Effector memory CD4-positive, alpha-beta T cell (primary cell): ENCODE measurements at places on chromosomes 1 and 21.

GRCh38 chr1:201859424-201859823, 29.3 kb upstream of the SHISA4 start:
- H3K4me3 ChIP-seq = no peak overlapping the region
- DNase-seq = no peak
- peaks cover 65% of the 10 kb centered on the region for H3K36me3 ChIP-seq
- H3K27me3 ChIP-seq = no peaks in the 10 kb centered on the region
- no peaks in the 10 kb centered on the region for H3K4me1 ChIP-seq
- no peak overlapping the region for H3K27ac ChIP-seq

GRCh38 chr1:161935264-161935663, 88.4 kb downstream of the OLFML2B start:
- H3K4me1 ChIP-seq = peaks cover 26% of the 10 kb centered on the region
- H3K27ac ChIP-seq = no peak overlapping the region

- H3K27me3 ChIP-seq = no peaks in the 10 kb centered on the region
- H3K4me1 ChIP-seq = no peaks in the 10 kb centered on the region
- no peak for DNase-seq
- no peaks in the 10 kb centered on the region for H3K36me3 ChIP-seq
- no peak overlapping the region for H3K27ac ChIP-seq
Measured at GRCh38 chr21:41967708-41968107, 13.9 kb upstream of the C2CD2 start.

- no peaks in the 10 kb centered on the region for H3K27me3 ChIP-seq
- H3K27ac ChIP-seq = no peak overlapping the region
- no peak for DNase-seq
- no peaks in the 10 kb centered on the region for H3K4me1 ChIP-seq
Measured at GRCh38 chr1:186421446-186421845, 39.5 kb downstream of the PDC start.

GRCh38 chr1:116556289-116557006, 14.4 kb downstream of the CD58 start:
- peaks cover 8% of the 10 kb centered on the region for H3K4me1 ChIP-seq
- H3K27me3 ChIP-seq = no peaks in the 10 kb centered on the region
- no peaks in the 10 kb centered on the region for H3K36me3 ChIP-seq
- H3K27ac ChIP-seq = peak overlapping the region; percentile 52
- H3K4me3 ChIP-seq = no peak overlapping the region
- peak; percentile 73 for DNase-seq

DNA sequence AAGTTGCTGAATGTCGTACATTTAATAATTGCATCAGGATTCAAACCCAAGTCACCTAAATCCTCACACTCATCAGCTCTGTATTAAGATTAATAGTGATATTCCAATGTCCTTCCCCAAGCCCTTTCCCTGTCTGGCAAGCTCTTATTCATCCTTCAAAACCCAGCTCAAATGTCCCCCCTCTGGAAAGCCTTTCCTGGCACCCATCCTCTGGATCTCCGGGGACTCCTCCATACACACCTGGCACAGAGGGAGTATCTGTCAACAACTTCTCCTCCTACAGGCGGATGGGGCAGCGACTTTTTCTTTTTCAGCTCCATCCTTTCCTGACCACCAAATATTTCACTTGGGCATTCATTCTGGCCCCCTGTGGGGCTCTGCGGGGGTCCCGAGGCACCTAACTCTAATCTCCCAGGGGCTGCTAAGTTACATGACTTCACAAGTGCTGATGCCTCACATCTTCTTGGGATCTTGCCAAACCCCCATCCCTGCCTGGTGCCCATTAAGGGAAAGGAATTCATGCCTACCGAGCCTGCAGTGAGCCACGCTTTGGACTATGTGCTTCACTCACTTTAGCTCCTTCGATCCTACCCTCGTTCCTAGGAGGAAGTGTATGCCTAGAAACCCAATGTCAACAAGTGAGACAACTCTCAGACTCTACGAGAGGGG, 15.2 kb downstream of the TINAGL1 start:
- H3K27me3 ChIP-seq = no peaks in the 10 kb centered on the region
- no peak overlapping the region for H3K4me3 ChIP-seq
- no peaks in the 10 kb centered on the region for H3K4me1 ChIP-seq
- no peak overlapping the region for H3K27ac ChIP-seq
- no peaks in the 10 kb centered on the region for H3K36me3 ChIP-seq

DNA sequence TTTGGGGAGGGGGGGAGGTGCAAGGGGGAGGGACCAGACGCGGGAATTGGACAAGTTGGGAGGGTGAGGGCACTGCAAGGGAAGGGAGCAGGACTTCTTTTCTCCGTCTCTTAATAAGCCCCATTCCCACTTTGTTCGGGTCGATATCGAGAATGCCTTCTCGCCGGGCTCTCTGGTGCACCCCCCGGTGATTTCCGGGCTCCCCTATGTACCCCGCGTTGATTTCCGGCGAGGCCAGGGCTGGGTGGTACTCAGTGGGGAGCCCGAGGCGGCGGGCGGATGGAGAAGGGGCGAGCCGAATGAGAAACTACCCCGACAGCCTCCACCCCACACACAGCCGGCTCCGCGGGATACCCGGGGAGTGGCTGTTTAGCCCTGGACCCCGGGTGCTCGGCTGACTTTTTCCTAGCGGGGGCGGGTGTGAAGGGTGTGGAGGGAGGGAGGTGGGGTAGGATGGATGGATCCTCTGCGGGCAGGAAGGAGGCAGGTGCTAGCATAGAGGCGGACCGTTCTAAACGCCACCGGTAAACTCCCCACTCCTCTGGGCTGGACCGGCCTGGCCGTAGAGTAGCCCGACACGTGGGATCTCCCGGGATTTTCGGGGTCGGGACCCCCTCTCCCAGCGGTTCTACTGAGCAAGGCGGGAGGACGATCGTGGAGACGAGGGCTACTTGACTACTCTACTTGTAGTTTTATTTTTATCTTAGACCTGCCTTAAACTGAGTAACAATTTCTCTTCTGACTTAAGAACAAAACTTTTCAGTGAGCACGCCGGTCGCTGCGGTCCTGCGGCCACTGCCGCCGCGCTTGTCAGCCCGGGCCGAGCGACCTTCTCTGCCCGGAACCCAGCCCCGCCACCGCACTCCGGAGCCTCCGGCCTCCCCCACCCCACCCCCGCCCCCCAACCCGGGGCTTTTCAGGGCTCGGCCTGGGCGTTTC, 1.0 kb downstream of the RNF220 start:
- peaks cover 37% of the 10 kb centered on the region for H3K4me1 ChIP-seq
- peaks cover 67% of the 10 kb centered on the region for H3K27me3 ChIP-seq
- no peak overlapping the region for H3K27ac ChIP-seq
- peak overlapping the region; percentile 58 for H3K4me3 ChIP-seq
- DNase-seq = no peak
- H3K36me3 ChIP-seq = no peaks in the 10 kb centered on the region

DNA sequence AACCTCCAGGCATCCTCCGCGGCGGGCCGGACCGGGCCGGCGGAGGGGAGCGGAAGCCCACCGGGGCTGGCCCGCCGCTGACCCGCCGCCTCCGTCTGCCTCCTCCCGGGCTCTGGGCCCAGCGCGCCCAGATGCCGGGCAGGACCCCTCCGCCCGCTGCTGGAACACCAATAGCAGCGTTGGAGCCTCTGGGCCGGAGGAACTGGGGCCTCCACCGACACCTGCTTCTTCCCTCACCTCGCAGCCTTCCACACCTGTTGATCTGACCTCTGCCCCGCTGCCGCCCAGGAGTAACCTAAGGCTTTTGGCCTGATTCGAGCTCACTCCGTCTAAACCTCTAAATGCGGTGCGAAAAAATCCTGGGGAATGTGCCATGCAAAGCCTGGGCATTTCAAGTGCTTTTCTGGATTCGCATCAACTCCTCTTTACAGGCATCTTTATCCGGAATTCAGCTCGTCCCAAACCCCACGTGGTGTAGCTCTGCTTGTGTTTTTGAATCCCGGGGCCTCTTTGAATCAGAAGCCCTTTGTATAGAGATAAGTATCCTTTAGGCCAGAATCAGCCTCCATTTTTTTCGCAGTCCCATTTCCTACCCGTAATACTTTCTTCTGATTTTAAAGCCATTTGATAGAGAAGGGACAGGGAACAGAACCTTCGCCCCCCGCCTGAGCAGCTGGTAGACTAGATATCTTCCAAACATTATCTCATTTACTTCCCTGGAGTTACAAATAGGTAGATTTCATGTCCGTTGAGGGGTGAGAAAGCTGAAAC, 680 bp upstream of the CNN3 start:
- peak overlapping the region; percentile 62 for H3K4me3 ChIP-seq
- peaks cover 12% of the 10 kb centered on the region for H3K27me3 ChIP-seq
- peaks cover 12% of the 10 kb centered on the region for H3K4me1 ChIP-seq
- no peak overlapping the region for H3K27ac ChIP-seq

DNA sequence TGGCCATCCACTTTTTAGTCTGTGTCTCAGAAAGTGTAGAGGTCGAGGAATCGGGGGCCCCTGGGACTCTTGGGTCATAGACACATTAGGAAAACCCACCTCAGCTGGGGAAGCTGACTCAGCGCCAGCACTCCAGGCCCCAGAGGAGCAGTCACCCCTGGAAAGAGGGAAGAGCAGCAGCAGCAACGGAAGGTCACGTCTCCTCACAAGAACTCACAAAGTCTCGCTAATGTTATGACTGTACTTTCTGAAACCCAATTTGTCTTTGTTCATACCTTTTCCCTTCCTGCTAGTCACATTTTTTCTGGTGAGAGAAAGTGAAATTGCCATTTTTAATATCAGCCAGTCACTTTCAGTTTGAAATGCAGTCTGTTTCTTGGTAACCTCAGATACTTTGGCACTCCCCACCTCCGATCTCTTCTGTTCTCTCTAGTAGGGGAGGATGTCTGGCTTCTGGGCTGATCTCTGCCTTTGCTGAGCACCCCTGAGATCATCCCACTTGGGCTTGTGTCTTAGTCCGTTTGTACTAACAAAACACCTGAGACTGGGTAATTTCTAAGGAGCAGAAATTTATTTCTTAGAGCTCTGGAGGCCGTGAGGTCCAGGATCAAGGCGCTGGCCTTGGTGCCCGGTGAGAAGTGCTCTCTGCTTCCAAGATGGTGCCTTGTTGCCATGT, 6.0 kb upstream of the NLRP3 start:
- H3K4me3 ChIP-seq = peak overlapping the region; percentile 40
- H3K27ac ChIP-seq = peak overlapping the region; percentile 55
- DNase-seq = no peak
- peaks cover 13% of the 10 kb centered on the region for H3K4me1 ChIP-seq

DNA sequence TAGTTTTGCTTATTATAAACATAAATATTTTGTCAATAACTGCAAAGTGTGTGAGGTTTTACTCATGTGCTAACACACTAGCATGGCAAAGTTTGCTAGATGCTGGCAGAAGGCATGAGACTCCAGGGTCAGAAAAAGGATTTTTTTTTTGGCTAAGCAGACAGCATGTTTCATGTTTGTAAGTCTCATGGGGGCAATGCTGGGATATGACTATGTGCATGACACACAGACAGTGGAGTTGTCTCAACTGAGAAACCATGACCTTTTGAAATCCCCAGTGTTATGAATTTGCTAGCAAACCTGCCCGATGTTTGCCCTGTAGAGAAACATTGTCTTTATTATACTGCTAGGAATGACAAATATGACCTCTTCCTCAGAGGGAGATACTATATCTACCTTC, 448.2 kb downstream of the BRINP3 start:
- H3K36me3 ChIP-seq = no peaks in the 10 kb centered on the region
- DNase-seq = no peak
- H3K4me1 ChIP-seq = no peaks in the 10 kb centered on the region
- H3K27ac ChIP-seq = no peak overlapping the region

DNA sequence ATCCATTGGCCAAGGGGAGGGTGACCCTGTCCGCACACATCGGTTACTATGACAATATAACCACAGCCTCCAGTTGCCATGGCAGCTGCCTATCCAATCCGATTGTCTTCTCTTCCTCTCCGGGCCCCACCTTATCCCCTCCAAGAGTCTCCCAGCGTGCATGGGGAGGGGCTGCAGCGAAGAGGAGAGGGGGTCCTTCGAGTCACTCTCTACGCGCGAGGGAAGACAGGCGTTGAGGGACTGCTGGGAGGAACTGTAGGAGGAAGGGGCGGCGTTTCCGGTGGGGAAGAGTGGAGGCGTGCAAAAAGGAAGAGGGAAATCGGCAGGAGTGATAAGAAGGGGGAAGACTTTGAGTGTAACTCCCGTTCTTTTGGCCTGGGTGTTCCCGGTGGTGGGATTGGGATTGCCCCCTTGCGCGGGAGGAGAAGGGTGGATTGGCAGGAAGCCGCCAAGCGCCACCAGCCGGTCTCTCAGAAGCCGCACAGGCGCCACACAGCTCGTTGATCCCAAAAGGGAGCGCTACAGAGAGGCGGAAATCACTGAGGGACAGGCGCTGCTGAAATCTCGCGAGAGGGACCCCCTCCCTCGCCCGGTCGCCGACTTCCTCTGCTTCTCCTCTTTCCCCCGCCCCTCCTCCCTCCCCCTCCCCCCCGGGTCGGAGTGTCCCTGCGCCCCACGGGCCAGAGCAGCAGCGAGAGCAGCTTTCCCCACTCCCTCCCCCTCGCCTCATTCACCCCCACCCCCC, 384 bp upstream of the SMG7 start:
- peak; percentile 97 for DNase-seq
- no peaks in the 10 kb centered on the region for H3K36me3 ChIP-seq
- no peaks in the 10 kb centered on the region for H3K27me3 ChIP-seq

DNA sequence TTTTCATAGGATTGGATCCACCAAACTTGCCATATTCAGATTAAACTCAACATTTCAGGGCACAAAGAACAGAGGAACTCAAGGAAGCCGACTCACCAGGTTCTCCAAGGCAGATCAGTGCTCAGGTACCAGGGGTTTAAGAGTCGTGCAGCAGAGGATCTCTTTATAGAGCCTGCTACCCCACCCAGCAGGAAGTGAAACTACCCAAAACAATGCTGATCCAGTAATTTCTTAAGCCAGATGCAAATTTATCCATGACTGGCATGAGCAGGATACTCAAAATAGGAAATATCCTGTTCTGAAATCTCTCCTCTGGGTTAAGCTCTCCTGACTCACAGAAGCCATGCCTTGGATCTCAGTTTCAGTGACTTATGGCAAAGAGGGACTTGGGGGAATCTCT, at the start of gene SPRR2A:
TSS of gene SPRR2A (minus strand) at position 138 of the 400 bp plus-strand sequence. CDS start 777 bp downstream, outside the sequence.
- H3K27ac ChIP-seq = no peak within 1 kb of the TSS
- no peaks in the 10 kb centered on the region for H3K27me3 ChIP-seq
- no peak within 1 kb of the TSS for H3K4me3 ChIP-seq
- H3K36me3 ChIP-seq = no peaks in the 10 kb centered on the region

- H3K4me3 ChIP-seq = no peak overlapping the region
- DNase-seq = no peak
- H3K36me3 ChIP-seq = no peaks in the 10 kb centered on the region
- peaks cover 58% of the 10 kb centered on the region for H3K4me1 ChIP-seq
- H3K27me3 ChIP-seq = no peaks in the 10 kb centered on the region
Measured at GRCh38 chr1:234975122-234975940, 153.3 kb downstream of the TOMM20 start.

DNA sequence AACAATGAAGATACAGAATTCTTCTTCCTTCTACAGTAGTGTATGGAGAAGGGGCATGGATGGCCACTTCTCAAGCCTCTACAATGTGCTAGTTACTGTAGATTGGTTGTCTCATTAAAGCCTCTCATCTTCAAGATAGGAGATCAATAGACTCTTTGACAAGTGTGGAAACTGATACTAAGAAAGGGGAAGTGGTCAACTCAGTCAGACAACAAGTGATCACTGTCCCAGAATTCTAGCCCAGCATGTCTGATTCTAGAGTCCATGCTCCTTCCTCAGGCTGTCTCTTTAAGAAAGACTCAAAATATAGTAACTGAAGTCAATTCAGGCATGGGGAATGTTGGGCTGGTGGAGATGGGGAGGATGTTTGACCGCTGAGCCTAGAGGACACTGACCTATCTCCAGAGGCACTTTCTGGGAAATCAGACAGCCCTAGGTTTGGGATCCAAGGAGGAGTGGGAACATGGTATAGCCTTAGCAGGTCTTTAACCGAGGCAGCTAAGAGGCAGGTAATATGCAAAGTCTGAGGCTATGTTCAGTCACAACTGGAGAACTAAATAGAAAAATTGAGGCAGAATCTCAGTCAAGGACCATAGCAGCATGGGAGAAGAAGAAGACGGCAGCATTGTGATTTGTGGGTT, 39.3 kb upstream of the EYA3 start:
- H3K4me3 ChIP-seq = no peak overlapping the region
- no peak overlapping the region for H3K27ac ChIP-seq
- DNase-seq = no peak
- no peaks in the 10 kb centered on the region for H3K27me3 ChIP-seq
- no peaks in the 10 kb centered on the region for H3K36me3 ChIP-seq
- no peaks in the 10 kb centered on the region for H3K4me1 ChIP-seq
